ENCODE measurements at places on chromosomes 1 and 21.
A peak's percentile ranks its signal among the peaks of the same experiment; 100 is the strongest.

- no peak for DNase-seq
These were observed 5.4 kb downstream of the GPA33 start for GRCh38 chr1:167084757-167085156.

- no peak for DNase-seq
These were observed 80.6 kb upstream of the GFI1 start for GRCh38 chr1:92567211-92567868.

GRCh38 chr1:151401125-151401788 lies 1.9 kb downstream of the PSMB4 start:
- no peak for DNase-seq

- peak; percentile 34 for DNase-seq
These were observed 43.7 kb upstream of the NFASC start for GRCh38 chr1:204826970-204827369.

GRCh38 chr1:37605806-37606474 lies 10.2 kb upstream of the GNL2 start:
- no peak for DNase-seq

- peak; percentile 50 for DNase-seq
These were observed 1753.4 kb downstream of the MRPL39 start for GRCh38 chr21:23853796-23854379.

DNA sequence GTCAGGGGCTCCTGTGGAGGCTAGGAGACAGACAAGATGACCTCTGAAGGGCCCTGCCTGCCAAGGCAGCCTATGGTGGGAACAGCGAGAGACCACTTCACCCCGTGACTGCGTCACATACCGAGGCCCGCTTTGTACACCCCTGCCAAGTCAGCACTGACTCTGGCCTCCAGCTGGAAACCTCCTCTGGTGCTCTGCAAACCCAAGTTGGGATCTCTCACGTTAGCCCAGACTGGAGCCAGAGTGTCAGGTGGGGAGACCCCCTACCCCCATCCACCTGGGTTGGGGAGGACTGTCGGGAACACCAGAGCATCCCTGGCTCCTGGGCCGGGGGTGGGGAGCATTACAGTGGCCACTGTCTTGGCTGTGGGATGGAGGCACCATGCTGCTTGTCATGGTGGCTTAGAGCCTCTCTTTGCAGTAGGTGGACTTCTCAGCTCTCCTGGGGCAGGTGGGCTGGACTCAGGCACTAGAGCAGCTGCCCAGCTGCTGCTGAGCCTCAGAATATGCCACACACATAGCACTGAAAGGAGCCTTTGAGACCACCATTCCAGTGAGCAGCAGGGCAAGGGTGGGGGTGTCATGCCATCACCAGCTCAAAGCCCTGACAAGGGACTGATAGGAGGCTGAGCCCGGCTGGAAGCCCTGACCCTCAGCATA lies 50.4 kb downstream of the ELK4 start:
- DNase-seq = no peak

GRCh38 chr1:39205102-39205780 lies 746 bp downstream of the MACF1 start:
- DNase-seq = peak; percentile 52

- DNase-seq = no peak
These were observed 301.1 kb upstream of the NRIP1 start for GRCh38 chr21:15365751-15366392.

DNA sequence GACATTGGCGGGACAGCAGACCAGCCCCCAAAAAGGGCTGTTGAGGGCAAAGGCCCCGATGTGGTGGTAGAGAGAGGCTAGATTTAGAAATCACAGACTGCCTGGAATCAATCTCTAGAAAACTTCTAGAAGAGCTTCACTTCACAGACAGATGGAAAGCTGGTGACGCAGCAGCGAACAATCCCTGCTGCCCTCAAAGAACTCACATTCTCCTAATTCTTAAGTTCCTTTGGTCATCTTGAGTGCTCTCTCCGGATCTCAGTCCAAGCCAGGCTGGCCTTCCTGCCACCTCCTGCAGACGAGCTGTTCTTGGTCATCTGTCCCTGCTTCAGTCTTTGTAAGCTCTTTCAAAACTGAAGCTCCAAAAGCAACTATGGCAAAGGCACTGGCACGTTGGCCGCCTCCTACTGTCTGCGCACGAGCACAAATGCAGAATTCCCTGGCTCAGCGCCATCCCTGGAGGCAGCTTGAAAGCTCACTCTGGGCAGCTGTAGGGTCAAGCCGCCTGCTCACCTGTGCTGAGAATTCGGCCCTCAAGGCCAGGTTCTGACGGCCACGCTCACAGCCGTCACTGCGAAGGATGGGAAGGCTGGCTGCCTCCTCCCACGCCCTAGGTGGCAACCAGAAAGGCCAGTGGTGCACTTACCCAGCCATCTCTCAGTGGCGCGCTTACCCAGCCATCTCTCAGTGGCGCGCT lies 110.6 kb downstream of the NPHP4 start:
- DNase-seq = no peak

GRCh38 chr1:22935433-22935832 lies 37.2 kb downstream of the LACTBL1 start:
- DNase-seq = peak; percentile 32

DNA sequence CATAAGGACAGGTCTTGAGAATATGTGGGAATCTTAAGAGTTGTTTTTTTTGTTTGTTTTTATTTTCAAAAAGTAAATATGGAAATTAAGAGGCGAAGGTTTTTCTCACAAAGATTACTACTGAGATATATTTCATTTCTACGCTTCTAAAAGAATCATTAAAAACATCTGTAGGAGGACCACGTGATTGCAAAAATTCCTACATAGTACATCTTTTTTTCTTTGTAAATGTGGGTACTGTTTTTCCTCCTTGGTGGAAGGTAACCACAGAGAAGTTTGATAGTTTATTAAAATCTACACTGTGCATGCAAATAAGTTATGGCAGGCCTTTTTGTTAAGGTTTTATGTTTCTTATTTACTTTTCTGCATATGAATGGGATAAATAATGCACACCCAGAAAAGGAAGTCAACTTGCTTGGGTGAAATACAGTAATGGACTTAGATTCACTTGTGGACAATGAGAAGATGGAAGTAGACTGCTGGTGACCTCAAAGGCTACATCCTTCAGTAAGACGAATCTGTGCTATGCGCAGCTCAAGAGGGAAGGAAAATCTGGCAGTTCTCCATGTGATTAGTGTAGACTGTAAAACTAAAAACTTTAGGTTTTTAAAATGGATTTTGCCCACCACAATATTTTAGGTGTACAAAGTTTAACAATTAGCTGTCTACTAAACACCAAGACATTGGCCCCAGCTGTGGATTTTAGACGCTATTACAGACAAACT lies 2.0 kb downstream of the AK5 start:
- DNase-seq = no peak

GRCh38 chr1:221228594-221228993 lies 349.4 kb downstream of the HLX start:
- no peak for DNase-seq

DNA sequence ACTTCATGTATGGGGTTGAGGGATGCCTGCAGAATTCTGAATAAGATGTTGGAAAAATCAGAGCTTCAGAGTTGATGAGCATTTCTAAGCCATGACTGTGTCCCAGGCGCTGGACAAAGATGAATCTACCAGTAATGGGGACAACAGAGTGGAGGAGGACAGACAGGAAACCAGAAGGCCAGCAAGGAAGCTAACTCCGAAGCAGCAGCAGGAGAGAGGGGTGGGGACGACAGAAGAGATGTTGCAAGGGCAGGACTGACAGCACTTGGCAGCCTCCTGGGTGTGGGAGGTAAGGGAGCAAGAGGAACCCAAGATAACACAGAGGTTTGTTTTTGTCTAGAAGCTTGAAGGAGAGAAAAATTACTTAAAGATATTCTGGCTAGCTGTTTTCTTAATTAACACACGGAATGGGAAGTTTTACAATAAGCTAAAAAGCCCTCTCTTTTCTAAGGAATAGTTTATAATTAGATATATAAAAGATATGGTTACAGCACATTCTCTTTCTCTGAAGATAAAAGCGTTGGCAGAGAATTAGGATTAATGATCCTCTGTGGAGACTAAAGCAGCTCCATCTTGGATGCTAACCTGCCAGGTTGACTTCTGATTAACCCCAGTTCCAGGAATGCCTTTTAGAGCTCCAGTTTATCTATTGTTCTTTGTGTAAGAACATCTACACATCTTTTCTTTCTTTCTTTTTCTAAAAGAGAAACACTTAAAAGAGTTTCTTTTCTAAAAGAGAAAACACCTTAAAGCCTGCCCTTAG lies 92.7 kb downstream of the TENT5C start:
- DNase-seq = no peak

DNA sequence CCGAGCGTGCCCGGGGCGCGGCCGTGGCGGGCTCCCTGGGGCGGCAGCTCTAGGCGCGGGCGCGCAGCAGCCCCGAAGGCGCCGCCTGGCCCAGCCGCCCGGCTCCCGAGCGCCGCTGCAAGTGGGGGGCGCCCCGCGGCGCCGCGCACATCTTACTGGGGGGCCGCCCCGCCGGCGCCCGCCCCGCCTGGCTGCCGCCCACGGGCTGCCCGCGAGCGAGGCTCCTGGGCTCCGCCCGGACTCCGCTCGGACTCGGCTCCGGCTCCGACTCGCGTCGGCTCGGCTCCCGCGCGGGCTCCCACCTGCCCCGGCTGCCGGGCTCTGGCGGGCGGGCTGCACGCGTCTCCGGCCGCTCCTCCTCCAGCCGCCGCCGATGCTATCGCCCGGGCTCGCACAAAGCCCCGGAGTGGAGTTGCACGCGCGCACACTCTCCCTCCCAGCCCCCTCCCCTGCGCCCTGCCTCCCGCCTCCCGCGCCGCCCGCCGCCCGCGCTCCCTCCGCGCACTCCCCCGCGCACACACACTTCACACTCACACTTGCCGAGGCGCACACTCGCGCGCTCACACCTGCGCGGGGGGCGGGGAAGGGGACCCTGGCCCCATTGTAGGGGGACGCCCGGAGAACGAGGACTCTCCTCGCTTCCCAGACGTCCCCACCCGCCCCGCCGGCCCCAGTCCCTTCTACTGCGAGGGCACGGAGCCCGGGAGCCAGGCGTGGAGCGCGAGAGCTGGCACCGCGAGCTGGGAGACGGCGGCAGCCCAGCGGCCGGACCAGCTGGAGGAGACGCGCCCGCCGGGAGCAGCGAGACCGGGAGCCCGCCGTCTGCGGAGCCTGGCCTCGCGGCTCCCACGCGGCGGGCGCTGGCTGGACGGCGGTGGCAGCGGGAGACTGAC lies at the start of gene GRIK3:
Gene GRIK3, minus strand, starts transcription at position 395 of the 893 bp plus-strand sequence. CDS start 407 bp downstream, outside the sequence.
- DNase-seq = no peak

GRCh38 chr1:45016090-45016697 lies 4.1 kb downstream of the UROD start:
- DNase-seq = no peak
